ENCODE measurements at places on chromosomes 1 and 21.

DNA sequence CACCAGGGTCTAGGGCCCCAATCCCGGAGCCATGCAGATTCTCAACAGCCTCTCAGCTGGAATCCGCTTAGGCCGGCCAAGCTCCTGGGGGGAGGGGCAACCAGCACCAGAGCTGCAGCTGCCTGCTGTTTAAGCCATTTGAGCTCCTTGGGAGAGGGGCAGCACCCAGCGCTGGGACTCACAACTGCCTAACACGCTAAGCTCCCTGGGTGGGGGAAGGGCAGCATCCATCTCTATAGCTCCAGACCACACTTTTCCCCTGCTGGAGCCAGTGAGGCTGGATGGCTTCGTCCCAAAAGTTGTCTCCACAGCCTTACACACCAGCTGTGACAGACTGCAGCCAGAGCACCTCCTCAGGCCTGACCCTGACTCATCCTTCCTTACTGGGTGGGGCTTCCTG lies 6.9 kb upstream of the PTGFR start:
- no peak for DNase-seq

- DNase-seq, result no peak
These were observed 9.1 kb downstream of the ABCA4 start for GRCh38 chr1:94111879-94112278.

GRCh38 chr1:93681989-93682412 lies 364 bp upstream of the BCAR3 start:
- no peak for DNase-seq

- no peak for DNase-seq
These were observed 1.2 kb upstream of the ZNF683 start for GRCh38 chr1:26373789-26374188.

- DNase-seq, result no peak
These were observed 27.6 kb upstream of the SGIP1 start for GRCh38 chr1:66506393-66506687.

DNA sequence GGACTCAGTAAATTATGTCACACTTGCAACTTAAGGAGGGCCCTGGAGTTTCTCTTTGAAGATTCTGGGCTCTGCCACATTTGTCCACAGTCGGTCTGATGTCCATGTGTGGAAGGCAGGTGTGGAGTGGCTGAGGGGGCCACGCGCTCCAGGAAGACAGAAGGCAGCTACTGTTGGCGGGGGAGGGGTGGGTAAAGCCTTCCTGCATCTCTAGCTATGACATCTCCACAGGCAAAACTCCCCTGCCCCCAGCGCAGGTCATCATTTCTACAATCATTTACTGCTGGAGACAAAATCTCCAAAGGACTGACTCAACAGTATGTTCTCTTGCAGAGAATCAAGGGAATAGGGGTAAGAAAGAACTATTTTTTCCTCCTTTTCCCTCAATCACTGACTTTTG lies 11.4 kb upstream of the TSPEAR start:
- no peak for DNase-seq

DNA sequence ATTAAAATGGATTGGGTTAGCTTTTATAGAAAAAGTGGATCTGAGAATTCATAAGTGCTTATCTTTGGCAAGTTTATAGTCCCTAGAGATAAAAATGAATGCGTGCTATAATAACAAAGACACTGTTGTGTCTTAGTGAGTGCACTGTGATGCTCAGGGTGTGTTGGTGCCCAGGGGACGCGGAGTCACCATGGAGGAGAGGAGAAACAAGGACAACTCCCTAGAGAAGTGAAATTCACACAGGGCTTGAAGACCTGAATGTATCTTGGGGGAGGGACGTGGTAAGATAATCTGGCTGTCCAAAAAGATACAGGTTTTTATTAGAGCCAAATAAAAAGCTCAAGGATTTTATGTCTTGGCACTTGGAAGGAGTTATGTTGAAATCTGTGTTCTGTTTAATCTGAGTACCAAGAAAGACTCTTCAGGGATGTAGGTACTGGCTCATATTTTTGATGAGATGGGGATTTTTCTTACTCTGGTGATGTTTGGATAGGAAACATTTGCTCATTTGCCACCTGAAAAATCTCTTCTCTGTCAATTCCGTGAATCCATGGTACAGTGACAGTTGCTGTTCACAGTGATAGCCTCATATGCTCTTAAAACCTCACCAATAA lies 9.6 kb downstream of the SMYD2 start:
- no peak for DNase-seq

DNA sequence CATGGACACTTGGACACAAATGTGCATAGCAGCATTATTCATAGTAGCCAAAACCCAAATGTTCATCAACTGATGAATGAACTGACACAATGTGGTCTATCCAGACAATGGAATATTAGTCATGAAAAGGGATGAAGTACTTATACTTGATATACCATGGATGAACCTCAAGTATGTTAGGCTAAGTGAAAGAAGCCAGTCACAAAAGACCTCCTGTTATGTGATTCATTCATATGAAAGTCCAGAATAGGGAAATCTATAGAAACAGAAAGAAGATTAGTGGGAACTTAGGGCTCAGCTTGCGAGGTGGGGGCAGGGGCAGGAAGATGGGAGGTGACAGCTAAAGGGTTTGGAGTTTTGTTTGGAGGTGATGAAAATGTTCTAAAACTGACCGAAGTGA lies 7.4 kb downstream of the KCNE1 start:
- no peak for DNase-seq

DNA sequence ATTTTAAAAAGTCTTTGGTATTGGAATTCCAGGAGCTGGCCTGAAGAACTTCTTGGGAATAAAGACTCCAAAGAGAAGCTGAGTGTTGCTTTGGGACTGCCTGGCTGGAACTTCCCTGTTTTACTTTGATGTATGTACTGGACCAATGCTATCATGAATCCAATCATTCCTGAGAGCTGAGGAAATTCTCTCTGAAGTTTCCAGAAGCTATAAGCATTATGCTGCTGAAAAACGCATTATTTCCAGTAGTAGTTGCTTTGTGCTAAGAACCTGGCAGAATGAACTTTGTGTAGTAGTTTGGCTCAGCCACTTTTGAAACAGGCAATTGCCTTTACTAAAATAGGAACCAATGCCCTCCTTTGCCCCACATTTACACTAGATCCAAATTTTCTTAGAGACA lies 260.7 kb downstream of the HLX start:
- DNase-seq, result no peak

GRCh38 chr1:84771895-84772294 lies 81.6 kb upstream of the SSX2IP start:
- DNase-seq, result no peak

DNA sequence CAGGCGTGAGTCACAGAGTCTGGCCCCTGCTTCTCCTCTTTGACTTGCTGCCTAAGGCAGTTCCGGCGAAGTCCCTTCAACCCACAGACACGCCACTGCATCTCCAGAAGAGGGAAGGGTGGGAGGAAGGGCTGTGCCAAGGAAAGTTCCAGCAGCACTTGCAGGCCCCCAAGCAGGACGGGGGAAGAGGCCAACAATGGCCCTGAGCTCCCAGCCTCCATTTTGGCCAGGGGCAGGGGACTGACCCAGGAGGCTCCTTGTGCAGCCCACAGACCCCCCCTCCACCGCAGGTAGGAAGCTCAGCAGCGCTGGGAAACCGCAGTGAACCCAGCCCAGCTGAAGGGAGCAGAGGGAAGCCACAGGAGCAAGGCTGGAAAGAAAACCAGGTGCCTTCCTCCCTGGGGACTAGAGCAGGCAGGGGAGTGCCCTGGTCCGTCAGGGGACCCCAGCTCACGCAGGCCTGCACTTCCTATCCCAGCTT lies 35.4 kb downstream of the ACOT7 start:
- DNase-seq, result no peak
